ENCODE measurements at places on chromosomes 2 and 18.

DNA sequence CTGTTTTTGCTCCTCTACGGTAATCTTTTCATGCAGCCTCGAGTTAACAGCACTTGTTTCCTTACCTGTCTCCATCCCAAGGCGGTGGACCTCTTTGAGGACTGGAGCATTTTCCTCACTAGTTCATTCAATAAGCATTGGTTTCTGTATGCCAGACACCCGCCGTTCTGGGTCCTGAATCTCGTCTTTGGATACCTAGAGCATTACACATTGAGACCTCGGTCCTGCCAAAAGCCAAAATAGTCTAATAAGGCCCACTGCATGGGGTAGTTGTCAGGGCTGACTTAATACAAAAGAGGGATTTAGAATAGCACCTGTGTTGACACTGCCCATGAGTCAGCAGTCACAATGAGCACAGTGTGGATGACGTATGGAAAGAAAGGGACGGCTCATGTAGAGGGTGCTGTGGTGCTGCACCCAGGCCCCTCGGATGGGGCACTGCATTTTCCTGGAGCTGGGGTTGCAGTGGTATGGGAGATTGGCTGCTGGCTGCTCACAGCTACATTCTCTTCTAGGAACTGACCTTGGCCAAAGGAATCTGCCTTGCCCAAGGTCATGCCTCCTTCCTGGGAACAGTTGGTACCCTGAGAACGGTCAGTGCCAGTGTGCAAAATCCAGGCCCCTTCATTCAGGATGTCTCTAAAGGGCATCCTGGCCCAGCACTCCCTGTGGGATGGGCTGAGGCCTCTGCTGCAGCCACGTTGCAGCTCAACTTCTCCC lies 126.9 kb upstream of the NCK2 start:
- no peak for DNase-seq

DNA sequence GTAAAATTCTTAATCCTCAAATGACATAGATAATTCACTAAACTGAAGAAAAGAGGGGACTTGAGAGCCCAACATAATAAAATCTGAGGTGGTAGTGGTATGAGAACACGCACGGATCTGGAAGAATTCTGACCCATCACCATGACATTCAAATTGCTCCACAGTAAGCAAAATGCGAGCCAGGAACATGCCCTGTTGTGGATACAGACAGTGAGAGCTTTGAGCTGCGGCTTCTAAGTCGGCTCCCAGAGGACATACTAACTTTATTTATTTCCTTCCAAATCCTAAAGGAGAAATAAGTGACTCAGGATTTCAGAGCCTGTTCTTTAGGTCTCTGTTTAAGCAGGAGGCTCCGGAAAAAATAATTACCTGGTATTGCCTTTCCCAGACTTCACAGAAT lies 143.4 kb upstream of the SMAD7 start:
- DNase-seq: no peak

GRCh38 chr2:163756588-163756987 lies 20.8 kb upstream of the FIGN start:
- DNase-seq: no peak

DNA sequence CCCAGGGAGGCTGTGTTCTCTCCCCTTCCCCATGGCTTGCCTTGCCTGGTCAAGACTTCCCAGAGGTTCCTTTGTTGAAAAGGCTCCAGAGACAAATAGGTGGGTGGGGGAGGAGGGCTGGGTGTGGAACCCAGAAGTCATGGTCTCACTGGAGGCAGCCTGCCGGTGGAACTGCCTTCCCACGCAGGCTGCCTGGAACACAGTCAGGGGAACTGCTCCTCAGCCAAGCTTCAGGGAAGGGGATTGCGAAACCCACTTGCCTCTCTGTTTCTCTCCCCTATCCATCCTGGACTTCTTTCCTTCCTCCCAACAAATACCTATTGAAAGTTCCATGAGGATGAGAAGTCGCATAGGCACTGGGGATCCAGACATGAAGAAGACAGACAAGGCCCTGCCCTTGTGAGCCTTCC lies 31.6 kb downstream of the MARCO start:
- DNase-seq: no peak

- no peak for DNase-seq
These were observed 155.2 kb downstream of the PXDN start for GRCh38 chr2:1588978-1589621.

GRCh38 chr2:218015586-218016521 lies 13.1 kb upstream of the TNS1 start:
- DNase-seq: no peak

DNA sequence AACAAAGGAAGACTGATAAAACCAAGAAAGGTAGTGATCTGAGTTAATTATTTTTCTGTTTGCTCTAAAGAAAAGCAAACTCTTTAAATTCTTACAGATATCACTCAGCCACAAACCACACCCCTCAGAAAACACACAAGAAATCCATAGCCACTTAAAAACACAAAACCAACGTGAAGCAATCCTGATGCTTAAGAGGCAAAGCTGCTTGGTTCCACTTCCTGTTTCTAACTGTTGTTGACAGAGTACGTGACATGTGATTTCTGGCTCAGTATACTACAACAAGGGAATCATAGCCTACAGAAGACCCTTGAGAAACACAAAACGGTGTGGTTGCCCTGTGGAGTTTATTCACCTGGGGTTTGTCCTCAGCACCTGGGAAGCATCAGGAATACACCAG lies 240.9 kb upstream of the APCDD1 start:
- DNase-seq: no peak

GRCh38 chr2:179172894-179173293 lies 91.7 kb downstream of the SESTD1 start:
- no peak for DNase-seq

- DNase-seq: no peak
These were observed 126.4 kb downstream of the CDH2 start for GRCh38 chr18:28050545-28050944.

DNA sequence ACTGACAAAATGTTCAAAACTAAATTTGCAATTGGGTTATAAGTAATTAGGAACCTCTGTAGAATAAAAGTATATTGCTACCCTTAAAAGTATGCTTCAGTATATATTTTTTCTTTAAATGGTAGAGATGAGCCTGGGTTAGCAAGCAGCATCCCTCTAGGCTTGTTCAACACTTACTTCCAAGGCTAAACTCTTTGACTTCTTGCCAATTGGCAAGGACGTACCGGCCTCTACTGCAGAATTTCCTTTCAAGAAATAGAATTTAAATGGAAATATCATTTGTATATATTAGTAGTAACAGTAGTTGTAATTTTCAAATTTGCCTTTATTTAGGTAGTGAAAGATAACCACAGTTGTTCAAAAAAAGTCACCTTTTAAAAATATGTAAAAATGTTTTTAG lies 105.1 kb upstream of the SLC38A11 start:
- no peak for DNase-seq

DNA sequence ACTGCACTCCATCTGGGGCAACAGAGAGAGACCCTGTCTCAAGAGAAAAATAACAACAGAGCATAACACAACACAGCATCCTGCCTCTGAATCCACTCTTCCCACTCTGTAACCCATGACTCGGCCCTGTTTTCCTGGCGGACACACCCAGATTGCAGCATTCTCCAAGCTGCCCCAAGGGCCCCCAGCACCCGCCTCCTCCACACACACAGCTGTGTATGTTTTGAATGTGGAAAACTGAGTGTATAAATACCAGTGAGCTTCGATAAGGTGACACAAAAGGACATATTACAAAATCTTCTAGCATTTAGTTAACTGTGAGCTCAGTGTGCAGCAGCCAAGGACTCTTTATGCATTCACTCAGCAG lies 13.0 kb downstream of the IMPA2 start:
- DNase-seq: no peak

GRCh38 chr2:40315683-40316082 lies 136.2 kb downstream of the SLC8A1 start:
- no peak for DNase-seq

DNA sequence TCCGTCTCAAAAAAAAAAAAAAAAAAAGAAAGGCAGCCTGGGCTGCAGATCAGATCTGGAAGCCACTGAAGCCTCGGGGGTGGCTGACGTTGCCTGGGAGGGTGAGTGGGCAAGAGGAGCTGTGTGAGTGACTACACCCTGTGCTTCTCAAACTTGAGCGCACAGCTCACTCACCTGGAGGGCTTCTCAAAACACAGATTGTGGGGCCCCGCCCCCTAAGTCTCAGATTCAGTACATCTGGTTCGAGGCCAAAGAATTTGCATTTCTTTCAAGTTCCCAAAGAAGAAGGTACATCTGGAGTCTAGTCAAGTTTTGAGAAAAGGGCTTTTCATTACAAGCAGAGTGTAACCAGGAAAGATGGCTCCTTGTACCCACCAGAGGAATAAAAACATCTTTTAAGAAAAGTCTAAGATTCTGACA lies 97.7 kb upstream of the CAB39 start:
- no peak for DNase-seq

DNA sequence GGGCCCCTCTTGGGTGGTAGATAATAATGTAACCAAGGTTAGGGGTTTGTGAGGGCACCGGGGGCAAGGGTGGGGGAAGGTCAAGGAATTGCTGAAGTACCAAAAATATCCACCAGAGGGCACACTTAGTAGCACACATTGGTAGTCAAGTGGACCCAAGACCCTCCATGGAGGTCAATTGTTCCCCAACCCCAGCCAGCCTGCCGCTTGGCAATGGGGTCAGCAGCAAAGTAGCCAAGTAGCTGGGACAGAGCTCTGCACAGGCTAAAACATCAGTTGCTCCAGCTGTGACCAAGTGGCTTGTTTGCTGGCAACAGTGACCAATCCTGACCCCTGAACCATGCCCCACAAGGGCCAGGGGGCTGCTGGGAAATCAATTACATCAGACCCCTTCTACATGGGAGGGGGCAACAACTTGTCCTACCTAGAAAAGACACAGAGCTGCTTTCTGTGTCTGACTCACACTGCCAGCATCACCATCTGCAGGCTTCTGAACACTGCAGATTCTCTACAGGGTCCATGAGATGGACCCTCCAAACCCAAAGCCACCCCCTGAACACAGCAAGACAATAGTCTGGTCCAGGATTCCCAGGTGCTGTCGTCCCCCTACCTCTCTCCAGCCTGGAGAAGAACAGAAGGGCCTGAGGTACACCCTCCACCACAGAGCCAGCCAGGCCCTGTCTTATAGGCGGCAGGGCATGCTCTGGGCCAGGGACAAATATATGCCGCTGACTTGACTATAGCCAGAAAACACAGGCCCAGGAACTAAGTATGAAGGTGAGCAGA lies 76.0 kb downstream of the EMX1 start:
- DNase-seq: peak; percentile 16

DNA sequence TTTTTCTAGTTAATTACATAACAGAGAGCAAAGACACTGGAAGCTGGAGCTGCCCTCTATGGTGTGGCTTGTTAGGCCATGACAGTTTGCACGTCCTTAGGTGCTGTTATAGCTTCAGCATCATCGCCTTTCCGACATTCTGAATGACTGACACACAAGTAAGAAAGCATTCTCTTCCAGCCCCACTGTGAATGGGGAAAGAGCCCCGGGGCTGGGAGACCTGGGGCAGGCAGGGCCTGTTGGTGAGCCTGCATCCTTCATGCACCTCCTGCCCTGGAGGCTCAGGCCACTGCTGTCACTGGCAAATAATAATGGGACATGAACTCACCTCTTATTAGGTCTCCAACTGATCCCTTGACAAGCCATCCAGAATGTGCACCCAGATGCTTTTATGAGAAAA lies 71.8 kb downstream of the VAPA start:
- DNase-seq: no peak

DNA sequence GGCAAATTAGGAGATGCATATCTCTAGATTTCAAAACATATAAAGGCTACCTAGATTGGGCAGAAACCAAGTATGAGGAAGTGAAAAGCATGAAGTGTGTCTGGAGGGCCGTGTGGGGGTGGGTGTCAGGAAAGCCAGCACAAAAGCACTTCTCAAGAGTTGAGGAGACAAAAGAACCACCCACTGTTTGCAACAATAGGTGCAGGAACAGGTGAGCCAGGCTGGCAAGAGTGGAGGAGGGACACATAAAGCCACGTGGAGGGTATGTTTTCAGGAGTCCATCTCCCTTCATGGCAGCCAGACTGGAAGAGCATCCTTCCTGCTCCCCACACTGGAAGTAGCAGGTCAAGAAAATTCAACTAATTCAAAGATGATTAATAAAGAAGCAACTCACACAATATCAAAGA lies 96.4 kb downstream of the CERS6 start:
- no peak for DNase-seq

- no peak for DNase-seq
These were observed 455.3 kb downstream of the STK39 start for GRCh38 chr2:167792126-167792525.

DNA sequence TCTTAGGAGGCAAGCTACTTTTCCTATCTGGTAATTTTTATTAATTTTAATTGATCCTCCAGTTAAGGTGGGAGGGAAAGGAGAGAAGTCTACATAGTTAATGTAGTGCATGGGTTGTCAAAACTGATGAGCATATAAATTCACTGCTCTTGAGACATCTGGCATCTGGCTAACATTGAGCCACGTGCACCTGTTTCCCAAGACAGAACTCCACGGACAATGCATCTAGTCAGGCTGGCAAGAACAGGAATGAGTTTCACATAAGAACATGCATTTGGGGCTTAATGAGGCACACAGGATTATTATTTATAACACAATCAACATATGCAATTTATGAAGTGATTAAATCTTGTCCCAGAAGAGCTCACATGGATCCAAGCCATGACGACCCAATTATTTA lies 16.2 kb upstream of the RAB1A start:
- DNase-seq: no peak

DNA sequence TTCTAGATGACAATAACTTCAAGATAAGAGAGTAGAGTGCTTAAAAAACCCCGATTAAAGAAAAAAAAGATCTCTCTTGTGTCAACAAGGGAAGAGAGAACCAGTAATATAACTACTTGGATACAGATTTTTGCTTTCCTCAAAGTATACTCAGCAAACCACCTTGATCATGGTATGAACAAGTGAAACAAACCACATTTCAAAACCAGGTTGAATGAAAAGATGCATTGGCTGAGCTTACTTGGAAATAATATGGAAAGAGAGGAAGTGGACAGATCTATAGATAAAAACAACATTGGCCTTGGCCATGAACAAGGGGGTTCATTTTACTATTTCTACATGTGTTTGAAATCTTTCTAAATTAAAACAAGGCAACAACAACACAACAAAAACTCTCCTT lies 50.1 kb downstream of the ATP8B1 start:
- DNase-seq: no peak

- no peak for DNase-seq
These were observed 51.7 kb upstream of the ATIC start for GRCh38 chr2:215260097-215260677.

DNA sequence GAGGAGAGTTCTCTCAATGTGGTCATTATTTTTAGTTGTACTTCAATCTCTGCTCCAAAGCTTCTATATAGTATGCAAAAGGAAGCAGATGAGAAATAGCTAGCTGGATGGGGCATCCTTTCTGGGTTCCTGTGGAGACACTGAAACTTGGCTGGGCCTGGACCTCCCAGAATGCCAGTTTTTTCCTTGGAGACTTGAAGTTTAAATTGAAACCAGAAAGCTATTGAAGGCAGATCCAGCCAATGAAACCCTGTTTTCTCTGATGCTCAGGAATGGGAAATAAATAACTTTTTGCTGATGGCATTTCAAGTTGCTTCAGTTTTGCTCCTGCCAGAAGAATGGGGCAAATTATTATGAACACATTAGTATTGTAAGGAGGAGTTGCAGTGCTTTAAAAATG lies 2.9 kb downstream of the SETBP1 start:
- DNase-seq: no peak

- no peak for DNase-seq
These were observed 158.5 kb downstream of the TPO start for GRCh38 chr2:1571477-1572417.

- DNase-seq: no peak
These were observed 113.9 kb downstream of the MYO5B start for GRCh38 chr18:50080932-50081560.

- no peak for DNase-seq
These were observed 80.0 kb downstream of the INPP5D start for GRCh38 chr2:233140077-233140585.
